ELR (cell line): ENCODE measurements at places on chromosomes 11 and 22.
A peak's percentile ranks its signal among the peaks of the same experiment; 100 is the strongest.

- peak; percentile 59 for DNase-seq
Measured at GRCh38 chr11:118437208-118438125, 1.2 kb downstream of the KMT2A start.

- peak; percentile 66 for DNase-seq
Measured at GRCh38 chr11:101617735-101618332, 34.0 kb upstream of the TRPC6 start.

- peak; percentile 60 for DNase-seq
Measured at GRCh38 chr11:65390996-65391395, 4.6 kb downstream of the FRMD8 start.

GRCh38 chr11:831118-831864 lies 1.5 kb upstream of the CD151 start:
- peak; percentile 73 for DNase-seq

DNA sequence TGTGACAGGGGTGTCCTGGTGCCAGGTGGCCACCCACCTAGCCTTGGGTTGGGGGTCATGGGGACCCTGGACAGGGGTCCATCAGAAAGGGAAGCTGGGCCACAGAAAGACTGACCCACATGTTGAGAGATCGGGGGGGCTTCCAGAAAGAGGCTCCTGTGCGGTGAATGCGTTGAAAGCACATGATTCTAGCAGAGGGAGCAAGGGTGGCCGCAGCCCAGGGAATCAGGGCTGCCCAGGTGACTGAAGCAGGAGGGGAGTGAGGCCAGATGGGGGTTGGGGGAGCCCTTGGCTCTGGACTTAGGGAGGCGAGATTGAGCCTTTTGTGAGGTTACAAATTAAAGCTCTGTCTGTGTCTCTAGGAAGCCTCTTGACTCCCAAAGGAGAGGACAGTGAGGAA lies 80.7 kb downstream of the MORC2 start:
- DNase-seq: no peak

DNA sequence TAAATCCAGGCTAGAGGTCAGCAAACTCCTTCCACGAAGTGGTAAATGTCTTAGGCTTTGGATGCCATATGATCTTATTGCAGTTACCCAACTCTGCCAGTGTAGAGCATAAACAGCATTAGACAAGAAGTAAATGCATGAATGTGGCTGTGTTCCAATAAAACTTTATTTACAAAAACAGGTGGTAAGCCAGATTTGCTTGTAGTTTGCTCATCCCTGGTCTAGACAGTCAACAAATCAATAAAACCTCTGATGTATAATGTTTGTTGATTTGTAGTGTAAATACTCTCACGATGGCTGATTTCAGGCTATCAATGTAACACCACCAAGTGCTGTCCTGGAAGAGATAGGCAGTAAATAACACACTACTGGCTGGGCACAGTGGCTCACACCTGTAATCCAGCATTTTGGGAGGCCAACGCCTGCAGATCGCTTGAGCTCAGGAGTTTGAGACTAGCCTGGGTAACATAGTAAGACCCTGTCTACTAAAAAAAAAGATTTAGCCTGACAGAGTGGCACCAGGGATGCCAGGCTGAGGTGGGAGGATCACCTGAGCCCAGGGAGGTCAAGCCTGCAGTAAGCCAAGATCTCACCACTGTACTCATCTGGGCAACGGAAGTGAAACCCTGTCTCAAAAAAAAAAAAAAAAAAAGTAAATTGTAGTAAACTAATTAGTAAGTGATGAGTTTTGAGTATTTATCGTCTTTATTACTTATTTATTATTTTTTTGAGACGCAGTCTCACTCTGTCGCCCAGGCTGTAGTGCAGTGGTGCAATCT lies 6.9 kb upstream of the CATSPER1 start:
- DNase-seq: no peak

- no peak for DNase-seq
Measured at GRCh38 chr22:32864041-32864440, 62.5 kb downstream of the TIMP3 start.

- DNase-seq: no peak
Measured at GRCh38 chr11:2215230-2215560, 43.6 kb upstream of the TH start.

DNA sequence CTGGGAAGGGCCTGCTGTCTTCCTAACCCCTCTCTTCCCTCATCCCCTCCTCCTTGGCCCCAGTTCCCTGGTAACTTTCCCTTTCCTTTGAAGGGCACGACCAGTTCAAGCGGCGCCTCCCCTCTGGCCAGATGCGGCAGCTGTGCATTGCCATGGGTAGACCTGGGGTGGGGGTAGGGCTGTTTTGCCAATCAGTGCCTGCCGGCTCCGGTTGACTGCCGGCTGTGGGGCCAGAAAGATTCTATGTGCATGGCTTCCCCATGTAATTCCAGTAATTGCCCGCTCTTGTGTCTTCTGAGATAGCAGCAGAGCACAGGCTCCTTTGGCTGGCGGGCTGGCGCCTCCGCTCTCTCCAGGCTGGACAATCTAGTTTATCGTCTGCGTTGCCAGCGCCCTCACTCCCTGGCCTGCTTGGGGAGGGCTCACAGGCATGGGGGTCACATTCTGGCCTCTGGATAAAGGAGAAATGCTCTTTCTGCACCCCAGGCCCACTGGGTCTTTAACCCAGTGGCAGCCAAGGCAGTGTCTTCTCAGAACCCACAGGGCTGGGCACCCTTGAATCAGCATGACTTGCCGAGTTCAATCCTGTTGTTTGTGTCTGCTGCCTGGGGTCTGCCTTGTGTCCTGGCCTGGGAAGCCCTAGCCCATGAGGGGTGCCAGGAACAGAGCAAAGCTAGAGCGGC lies 9.4 kb downstream of the SIDT2 start:
- no peak for DNase-seq

DNA sequence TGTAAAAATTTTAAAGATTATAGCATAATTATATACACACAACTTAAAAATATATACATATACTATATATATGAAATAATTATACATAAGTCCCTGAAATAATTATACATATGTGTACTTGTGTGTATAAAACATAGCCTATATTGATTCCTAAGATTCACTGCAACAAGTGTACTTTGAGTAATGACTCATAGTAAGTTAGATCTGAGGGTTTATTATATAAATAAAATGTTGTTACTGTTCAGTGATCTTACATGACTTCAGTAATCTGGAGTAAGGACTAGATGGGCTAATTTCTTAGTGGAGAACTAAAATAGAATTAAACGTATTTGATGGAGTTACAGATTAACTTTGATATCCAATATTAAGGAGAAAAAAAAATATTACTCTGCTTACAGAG lies 350.5 kb downstream of the CNTN5 start:
- peak; percentile 66 for DNase-seq

GRCh38 chr11:45141631-45142030 lies 4.8 kb upstream of the PRDM11 start:
- DNase-seq: no peak

DNA sequence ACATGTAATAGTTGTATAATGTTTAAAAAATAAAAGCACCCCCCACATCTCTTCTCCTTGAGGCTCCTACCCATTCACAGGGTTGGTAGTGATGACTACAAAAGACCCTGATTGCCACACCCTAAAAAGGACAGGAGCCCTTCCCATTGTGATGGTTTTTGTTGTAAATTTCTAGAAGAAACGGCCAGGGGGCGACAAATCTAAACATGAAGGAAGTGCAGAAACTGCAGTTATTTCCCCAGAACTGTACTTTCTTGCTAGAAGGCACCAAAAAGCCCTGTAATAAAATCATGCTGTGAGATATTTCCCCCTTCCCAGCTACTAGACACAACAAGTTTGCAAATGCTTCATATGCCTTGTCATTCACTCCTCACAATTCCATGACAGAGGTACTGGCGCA lies 10.8 kb downstream of the PRR5L start:
- DNase-seq: no peak

- DNase-seq: peak; percentile 89
Measured at GRCh38 chr11:75204685-75205563, 35.6 kb upstream of the TPBGL start.

GRCh38 chr11:79206951-79207350 lies 233.9 kb downstream of the TENM4 start:
- no peak for DNase-seq

DNA sequence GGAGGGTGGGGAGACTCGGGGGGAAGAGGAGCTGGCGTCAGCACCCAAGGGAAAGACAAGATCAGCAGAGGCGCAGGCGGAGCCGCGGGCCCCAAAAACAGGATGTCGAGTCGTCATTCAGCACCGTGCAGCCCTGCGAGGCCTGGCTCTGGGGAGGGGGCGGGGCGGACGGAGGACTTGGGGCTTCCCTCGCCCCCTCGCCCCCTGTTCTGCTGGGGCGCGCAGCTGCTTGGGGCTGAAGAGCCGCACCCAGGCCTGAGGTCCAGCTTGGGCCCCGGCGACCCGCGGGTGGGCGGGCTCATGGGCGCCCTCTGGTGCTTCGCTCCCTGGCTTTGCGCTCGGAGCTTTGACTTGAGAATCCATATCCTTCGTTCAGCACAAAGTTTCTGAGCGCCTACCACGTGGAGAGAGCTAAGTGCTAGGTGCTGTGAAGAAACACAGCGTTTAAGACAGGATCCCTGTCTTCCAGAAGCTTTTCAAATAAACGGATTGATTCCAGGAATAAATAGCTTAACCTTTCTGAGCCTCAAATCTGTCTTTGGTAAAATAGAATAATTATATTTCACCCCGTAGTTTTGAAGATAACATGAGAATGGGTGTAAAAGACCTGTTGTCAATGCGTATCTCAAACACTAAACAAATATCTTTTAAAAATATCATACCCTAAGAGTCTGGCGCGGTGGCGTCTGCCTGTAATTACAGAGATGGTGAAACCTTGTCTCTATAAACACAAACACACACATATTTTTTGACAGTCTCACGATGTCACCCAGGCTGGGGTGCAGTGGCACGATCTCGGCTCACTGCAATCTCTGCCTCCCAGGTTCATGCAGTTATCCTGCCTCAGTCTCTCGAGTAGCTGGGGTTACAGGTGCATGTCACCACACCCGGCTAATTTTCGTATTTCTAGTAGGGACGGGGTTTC lies 929 bp upstream of the RHOG start:
- peak; percentile 88 for DNase-seq

- no peak for DNase-seq
Measured at GRCh38 chr22:26577081-26577480, 12.9 kb downstream of the TPST2 start.

DNA sequence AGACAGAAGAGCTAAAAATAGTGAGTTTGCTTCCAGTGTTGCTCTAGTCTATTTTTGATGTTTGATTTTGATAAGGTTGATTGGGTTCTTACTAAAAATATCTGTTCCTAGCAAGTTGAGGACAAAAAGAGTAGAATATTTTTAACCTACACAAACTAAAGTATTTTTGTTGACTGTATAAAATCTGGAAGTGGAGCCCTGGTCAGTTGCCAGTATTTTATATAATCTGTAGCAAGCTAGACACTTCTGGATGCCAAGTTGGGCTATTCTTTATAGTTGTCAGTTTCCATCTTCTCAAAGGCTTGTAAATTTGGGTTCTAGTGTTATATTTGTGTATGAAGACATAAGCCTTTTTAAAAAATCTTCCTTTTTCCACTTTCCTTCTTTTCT lies 56.7 kb downstream of the HSD17B12 start:
- DNase-seq: no peak

- DNase-seq: no peak
Measured at GRCh38 chr22:42938976-42939375, 76.0 kb downstream of the PACSIN2 start.

- no peak for DNase-seq
Measured at GRCh38 chr22:46801826-46802607, 39.6 kb downstream of the TBC1D22A start.

DNA sequence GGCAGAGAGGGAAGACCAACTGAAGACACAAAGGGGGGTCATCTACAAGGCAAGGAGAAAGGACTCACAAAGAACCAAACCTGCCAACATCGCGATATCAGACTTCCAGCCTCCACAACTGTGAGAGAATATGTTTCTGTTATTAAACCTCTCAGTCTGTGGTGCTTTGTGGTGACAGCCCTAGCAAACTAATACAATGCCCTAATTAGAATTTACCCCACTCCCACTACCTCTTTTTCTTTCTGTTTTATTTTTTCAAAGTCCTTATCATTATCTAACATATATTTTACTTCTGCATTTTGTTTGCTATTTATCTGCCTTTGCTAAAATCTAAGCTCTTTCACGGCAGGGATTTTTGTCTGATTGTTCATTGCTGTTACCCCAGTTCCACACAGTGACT lies 2.5 kb upstream of the OR52D1 start:
- DNase-seq: no peak

DNA sequence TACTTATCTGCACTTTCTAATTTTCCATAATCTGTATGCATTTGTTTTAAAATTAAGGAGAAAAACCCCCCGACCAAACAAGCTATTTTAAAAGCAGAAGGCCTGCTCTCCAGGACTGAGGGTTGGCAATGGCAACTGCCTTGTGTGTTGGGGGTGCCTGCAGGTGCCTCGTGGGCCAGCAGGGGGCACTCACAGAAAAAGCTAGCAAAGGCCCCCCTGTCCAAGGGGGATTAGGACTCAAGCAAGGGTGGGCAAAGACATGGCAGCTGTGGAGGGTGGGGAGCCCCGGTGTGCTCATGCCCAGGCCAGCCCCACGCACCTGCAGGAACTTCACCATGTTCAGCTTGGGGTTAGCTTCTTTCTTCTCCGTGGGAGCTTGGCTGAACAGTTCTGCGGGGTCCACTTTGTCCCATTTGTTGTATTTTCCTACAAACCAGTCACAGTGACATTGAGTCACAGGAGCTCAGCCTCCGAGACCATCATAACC lies 10.3 kb downstream of the TOP3B start:
- peak; percentile 45 for DNase-seq

DNA sequence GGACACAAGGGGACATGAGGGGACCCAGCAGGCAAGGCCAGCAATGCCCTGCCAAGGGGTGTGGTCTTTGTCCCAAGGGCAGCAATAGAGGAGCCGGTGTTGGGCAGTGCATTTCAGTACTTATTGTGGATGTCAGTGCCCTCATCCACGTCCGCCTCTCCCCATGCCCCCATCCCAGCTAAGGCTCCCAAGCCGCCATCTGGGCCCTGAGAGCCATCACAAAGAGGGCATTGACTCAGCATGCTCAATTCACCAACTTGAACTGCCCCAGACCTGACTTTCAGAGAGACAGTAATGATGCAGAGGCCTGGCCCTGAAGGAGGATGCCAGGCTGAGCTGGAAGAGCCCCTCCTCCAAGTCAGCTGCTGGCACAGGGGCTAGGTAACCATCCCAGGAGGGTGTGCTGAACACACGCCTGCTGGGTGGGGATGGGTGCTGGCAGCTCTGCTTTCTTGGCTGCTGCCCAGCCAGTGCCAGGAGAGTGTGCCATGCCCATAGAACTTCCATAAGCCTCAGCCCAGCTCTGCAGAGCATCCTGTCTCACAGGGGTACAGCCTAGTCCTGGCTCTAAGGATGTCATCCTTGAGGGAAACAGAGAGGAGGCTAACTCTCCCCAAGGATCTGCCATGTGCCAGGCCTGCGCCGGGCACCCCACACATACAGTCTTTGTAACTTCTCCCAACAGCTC lies 46.5 kb downstream of the PDE2A start:
- DNase-seq: no peak
